Motor neuron (in vitro differentiated cells): ENCODE measurements at places on chromosomes 5 and 9. TPM values are rescaled to one million over a fixed set of nuclear protein-coding genes. Genes with fewer than 3 reads are reported as not detected.

DNA sequence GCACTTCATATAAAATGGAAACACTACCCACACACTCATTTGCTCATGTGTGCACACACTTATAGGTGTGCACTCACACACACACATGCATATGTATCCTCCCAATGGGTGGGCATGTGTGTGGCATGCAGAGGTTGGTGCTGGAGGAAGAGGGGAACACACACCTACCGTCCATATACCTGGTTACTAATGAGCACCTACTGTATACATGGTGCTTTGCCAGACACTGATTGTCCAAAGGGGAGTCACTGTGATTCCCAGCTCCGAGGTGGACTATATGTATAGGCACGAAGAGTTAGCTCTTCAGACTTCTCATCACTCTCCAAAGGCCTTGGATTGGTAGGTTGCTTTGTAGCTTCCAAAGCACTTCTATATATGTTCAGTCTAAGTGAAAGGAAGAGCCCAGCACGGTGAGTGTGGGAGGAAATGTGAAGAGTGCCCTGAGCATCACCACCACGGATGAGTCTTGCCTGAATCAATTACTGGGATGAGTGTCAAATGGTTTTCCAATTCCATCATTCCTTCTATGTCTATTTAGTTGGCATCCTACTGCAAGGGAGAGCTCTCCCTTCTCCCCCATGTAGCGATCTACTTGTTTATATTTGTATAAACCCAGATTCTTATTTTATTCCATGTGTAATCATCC lies 12.6 kb upstream of the ERGIC1 start:
- ATAC-seq = no peak

DNA sequence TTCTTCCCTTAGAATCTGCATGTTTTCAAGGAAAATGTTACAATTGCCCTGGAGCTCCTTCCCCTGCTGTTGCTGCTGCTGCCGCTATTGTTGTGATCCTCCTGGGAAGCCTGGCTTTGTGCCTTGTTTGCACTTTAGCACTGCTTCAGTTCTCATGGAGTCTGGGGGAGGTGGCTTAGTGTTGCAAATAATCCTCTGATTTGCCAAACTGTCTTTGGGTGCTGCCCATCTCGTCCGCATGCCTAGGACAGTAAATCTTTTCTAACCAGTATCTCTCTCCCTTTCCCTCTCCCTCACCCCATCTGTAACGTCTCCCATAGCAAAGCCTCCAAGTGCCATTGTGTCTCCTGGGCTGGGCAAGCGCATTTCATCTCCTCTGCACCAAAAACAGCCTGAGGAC lies 30.3 kb downstream of the FAM240B start:
- ATAC-seq = peak; percentile 92

- ATAC-seq = no peak
These were observed 11.6 kb downstream of the PSIP1 start for GRCh38 chr9:15499139-15499538.

DNA sequence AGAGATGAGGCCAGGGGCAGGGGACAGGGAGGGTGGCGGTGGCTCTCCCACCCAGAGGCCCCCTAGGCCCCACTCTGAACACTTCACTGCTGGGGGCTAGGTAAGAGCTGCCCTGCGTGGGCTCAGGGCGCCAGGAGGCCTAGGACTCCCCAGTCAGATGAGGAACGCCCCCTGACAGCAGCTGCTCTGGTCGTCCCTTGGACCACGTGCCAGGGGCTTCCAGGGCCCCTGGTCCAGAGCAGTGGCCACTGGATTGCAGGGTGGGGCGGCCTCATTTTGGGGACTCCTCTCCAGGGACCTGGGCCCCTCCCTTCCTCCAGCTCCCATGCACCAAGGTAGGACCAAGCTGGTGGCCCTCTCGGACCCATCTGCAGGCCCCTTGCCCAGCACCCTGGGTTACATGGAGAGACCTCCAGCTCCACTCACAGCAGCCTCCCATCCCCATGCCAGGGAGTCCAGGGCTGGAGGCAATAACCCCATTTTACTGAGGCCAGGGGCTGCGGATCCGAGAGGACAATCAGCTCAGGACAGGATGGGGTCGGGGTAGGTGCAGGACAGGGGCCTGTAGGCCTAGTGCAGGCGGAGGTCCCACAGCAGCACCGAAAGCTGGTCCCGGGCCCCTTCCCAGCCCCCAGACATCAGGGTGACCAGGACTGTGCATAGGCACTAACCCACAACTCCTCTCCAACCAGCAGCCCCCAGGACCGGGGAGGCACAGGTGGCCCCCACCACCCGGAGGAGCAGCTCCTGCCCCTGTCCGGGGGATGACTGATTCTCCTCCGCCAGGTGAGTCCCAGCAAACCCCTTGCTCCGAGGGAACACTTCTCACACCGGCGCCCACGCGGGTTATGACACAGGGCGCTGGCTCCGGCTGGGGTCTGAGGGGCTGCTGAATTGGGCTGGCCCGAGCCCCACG lies 1.5 kb downstream of the EGFL7 start:
- no peak for ATAC-seq

DNA sequence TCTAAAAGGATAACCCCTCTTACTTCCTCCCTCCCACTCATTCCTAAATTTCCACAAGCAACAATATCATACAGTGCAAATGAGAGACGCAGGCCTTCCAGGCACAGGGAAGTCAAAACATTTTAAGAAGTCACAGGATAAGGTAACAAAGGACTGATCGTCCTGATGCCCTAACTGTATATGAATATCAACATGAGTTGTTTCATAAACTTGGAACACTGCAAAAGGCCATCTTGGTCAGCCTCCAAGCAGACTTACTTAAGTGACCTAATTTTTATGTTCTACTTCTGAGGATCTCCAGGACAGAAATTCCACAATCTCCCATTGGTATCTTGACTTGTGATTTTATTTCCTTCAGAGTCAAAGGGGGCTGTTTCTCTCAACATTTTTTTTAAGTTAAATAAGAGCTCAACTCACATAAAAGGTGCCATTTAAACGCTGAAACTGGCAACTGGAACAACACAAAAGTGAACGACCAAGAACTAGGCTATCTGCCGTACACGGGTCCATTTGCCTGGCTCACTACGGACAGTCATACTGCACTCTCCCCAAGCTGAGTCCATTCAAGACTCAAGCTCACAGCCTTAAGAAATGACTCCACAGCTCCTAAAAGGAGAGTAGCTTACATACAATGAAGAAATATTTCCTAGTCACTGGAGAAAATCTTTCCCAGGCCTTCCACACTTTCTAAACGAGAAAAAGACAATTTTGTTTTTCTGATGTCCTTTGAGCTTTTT lies 71.3 kb downstream of the LHFPL2 start:
- ATAC-seq = no peak

DNA sequence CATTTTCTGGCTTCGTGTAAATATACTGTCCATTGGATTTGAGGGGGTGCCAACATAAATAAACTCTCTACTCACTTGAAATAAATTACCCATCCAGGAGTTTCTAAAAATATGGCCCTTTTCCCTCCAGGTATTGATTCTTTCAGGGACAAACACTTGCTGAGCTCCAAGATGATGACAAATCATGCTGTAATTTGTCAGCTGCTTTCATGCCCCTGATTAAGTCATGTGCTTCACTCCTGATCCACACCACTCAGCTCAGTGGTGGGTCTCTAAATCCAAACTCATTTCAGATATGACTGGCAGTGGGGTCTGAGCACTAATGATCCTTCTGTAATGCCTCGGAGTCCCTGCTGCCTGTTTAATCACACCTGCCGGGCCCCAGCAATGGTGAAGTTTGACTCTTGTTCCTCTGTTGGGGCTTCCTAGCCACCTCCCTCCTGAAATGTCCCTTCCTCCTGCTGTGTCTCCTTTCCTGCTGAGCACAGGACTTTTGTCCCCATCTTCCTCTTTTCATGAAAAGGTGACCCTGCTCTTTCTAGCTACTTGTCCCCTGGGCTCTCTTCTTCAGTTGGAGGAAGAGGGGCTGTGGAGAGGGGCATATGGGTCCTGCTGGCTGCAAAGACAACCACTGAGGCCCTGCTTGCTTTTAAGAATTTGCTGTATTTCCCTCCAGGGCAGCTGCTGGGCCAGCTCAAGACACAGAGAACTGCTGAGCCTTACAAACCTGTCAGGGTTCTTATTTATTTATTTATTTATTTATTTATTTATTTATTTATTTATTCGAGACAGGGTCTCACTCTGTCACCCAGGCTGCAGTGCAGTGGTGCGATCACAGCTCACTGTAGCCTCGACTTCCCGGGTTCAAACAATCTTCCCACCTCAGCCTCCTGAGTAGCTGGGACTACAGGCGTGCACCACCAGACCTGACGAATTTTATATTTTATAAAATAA lies 200.0 kb downstream of the ATP10B start:
- ATAC-seq = peak; percentile 88

GRCh38 chr9:1057910-1058309 lies 7.8 kb downstream of the DMRT2 start:
- no peak for ATAC-seq

- ATAC-seq = peak; percentile 62
These were observed 28.4 kb downstream of the RUSC2 start for GRCh38 chr9:35518225-35518821.

- peak; percentile 100 for ATAC-seq
These were observed 47.8 kb downstream of the NR3C1 start for GRCh38 chr5:143355710-143356109.

- no peak for ATAC-seq
These were observed 196.2 kb downstream of the AOPEP start for GRCh38 chr9:94922691-94923107.

Gene CDHR2
- 0.96 and 1.1 TPM in 2 replicates for total RNA-seq

Gene NUDT12
- total RNA-seq = 30.0 and 34.5 TPM in 2 replicates

Gene CDX1
- total RNA-seq = 0.14 TPM in 1 of 2 replicates, not detected in the other

Gene GABRA6
- total RNA-seq = 0.22 TPM in 1 of 2 replicates, not detected in the other

Gene ARID3C
- total RNA-seq = 0.71 and 1.0 TPM in 2 replicates
